ENCODE measurements at places on chromosomes 3 and 15. TPM values are rescaled to one million over a fixed set of nuclear protein-coding genes. Genes with fewer than 3 reads are reported as not detected.

DNA sequence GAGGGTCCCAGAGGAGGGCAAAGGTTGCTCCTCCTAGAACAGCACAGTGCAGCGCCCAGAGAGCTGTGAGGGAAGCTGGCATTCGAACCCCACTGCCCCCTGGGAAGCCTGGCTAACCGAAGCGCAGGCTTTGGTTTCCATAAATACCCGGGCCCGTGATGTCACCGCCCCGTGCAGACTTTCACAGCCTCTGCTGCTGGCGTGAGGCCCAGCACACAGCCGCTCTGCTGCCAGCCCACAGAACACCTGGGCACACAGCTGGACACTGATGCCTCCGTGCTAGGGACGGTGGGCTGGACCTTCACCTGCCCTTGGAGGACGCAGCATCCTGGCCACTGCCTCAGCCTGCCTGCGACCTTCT lies 1.0 kb downstream of the IQSEC1 start:
- DNase-seq: no peak

DNA sequence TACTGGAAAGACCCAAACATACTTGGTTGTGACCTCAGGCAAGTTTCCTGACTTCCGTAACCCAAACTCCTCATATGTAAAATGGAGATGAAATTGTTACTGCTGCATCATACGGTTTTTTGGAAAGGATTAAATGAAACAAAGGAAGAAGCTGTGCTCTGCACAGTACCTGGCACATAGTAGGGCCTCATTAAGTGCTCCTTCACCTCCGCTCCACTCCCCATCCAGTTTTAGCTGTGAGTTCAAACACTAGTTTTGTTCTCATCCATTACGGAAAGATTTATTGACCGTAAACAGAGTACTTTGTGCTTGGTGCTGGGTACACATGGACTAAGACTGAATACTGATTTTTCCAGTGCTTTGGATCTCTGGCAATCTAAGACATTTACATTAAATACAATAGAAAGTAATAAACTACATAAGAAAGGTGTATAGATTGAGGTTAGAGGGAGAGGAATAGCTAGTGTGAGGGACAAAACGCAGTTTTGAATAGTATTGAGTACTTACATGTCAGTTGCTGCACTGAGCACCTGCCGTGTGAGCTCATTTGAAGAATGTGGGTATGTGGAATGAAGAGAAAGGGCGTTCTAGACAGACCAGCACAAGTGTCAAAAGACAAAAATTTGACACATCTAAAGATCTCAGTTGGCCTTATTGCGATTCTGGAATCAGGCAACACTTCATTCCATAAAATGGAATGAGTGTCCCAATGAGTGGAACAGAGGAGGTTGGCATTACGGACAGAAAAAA lies 594 bp upstream of the ICE2 start:
- DNase-seq: no peak

DNA sequence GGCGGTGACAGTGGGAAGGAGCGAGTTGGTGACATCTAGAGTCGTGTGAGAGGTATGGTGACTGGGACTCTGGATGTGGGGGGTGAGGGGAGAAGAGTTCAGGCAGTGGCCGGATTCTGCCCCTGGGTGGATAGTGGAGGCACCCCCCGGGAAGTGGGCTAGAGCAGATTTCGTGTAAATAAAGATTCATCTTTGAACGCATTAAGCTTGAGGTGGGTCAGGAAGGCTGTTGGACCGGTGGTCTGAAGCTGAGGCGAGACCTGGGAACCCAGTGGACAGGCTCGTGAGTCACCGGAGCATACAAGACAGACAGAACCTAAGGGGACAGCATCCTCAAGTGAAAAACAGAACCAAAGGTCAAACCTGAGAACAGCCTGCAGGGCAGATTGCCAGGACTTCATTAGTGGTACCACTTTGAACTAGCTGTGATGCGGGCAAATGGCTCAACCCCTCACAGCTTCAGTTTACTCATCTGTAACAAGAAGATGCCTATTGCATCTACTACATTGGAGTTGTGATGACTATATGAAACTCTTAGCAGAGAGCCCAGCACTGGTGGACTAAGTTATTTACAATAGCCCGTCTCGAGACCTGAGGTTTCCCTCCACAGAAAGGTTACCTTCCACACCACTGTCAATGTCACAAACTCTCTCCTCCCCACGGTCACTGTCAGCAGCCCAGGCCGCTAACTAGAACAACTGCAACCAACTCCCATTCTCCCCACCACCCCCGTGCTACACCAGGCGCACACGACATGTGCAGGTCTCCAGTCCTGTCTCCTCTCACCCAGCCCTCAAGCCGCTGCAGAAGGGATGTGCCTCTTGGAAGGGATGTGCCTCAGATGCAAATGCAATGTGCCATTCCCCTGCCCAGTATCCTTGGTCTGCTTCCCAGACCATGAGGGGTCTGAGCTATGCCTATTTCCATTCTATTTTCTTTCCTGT lies 901 bp upstream of the CLN6 start:
- DNase-seq: no peak

RNU5B-1 gene
- total RNA-seq: not detected

RYR3 gene
- 9.9 TPM for total RNA-seq

All from thoracic aorta (tissue), 2 donors.